ENCODE measurements at places on chromosomes 13 and 19.

GRCh38 chr13:76976929-76977328 is 15.0 kb upstream of the CLN5 start:
- DNase-seq: no peak

GRCh38 chr13:38628554-38628953 is 58.3 kb upstream of the FREM2 start:
- no peak for DNase-seq

GRCh38 chr13:48501705-48502104 is 31.2 kb downstream of the RCBTB2 start:
- no peak for DNase-seq

GRCh38 chr19:38183251-38183897 is 40.6 kb downstream of the DPF1 start:
- DNase-seq: no peak

GRCh38 chr13:46402178-46402577 is 15.1 kb upstream of the RUBCNL start:
- DNase-seq: no peak

- DNase-seq: no peak
These were observed 30.8 kb downstream of the SOX1 start for GRCh38 chr13:112097770-112098169.

DNA sequence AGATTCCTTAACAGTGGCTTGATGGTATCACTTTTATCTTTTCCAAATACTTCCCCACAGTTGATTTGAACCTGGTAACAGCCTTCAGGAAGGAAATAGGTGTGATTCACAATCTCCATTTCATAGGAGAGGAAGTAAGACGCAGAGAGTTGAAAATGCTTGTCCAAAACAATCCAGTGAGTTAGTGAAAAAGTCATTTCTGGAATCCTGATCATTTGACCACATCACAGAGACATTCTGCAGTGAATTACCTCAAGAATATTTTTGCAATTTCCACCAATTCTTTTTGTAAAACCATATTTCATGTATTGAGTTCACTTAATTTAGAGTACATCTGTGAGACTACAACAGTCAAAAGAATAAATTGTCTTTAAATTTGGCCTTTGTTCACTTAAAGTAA is 292.8 kb downstream of the DCLK1 start:
- DNase-seq: no peak

GRCh38 chr19:11435833-11436313 is 438 bp downstream of the PRKCSH start:
- no peak for DNase-seq

- DNase-seq: no peak
These were observed 67.8 kb downstream of the RXFP2 start for GRCh38 chr13:31807090-31807541.

DNA sequence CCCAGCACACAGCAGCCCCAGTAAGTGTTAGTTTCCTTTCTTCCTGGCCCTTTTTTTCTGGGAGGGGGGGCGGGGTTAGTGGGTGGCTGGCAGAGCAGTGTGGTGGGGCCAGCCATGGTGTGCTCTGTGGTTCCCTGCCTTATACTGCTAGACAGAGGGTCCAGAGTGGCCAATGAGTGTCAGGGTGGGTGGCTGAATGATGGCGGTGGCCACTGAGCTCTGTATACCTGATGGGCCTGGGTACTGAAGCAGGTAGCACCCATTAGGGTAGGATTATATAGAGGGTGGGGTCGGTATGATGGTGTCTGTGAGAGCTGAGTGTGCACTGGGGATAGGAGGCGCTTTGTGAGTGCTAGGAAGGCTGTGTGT is 13.8 kb downstream of the CIC start:
- DNase-seq: no peak

DNA sequence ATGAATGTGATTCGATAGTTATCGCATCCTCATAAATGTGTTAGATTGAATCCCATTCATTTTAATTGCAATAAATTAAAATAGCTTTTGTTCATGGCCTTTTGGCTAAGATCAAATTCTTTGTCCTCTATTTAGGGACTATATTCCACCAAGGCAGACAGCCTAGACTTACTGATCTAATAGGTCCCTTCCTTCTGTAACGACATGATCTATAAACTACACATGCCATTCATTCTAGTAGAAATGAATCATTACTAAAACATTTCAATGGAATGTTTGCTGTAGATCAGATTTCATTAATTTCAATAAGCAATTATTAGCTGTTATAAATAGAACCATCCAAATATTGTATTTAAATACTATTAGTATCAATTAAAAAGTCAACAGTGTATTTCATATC is 526.6 kb upstream of the KLHL1 start:
- no peak for DNase-seq

DNA sequence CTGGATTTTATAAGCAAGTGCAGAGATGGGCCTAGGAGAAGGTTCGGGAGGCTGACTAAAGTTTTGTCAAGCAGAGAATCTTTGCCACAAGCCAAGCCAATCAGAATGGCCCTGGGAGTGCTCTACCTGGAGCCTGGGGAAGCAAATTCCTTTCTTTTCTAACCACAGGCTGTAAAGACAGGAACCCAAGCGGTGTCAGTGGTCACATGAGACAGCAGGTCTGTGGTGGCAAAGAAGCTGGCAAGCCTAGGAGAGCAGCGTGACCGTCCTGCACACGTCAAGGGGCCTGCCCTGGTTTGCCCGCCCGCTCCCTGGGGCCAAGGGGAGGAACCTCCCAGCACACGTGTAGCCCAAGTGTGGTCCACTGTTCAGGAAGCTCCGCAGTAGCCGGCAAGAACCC is 90.8 kb downstream of the IPO5 start:
- DNase-seq: no peak

DNA sequence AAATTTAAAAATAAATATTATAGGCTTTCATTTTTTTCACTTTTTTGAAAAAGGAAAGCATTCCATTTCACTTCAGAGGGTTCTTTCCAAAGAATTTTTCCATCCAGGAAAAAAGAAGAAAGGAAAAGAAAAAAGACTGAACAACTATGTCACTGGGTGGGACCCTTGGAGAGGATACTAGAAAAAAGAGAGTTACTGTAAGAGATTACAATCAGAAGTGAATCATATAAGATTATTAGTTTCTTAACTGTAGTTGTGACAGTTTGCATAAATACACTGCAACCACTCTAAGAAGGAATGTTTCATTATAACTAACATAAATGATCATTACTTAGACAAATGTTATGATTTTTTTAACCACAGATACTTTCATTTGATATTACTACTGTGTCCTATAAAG is 87.8 kb downstream of the KLF12 start:
- no peak for DNase-seq

DNA sequence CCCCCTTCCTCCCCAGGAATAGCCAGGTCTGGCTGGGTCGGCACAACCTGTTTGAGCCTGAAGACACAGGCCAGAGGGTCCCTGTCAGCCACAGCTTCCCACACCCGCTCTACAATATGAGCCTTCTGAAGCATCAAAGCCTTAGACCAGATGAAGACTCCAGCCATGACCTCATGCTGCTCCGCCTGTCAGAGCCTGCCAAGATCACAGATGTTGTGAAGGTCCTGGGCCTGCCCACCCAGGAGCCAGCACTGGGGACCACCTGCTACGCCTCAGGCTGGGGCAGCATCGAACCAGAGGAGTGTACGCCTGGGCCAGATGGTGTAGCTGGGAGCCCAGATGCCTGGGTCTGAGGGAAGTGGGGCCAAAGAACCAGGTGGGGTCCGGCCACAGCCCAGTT is 3.2 kb downstream of the KLK2 start:
- no peak for DNase-seq

DNA sequence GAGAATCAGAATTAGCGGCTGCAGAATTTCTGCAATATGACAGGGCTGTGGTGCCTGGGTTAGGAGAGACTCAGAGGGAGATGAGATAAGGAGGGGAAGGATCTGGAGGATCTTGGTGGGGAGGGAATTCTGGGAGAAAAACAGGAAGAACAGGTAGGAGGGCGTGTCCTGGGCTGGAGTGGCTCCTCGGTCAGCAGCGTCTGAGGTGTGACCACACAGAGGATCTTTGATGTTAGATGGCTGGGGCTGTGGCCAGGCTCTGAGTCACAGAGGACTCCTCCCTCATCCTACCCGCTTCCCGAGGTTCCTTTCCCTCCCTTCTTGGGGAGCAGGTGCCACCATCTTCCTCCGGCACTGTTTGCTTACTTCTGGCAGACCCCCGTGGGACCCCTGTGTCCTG is 6.4 kb upstream of the KLK6 start:
- no peak for DNase-seq

- DNase-seq: no peak
These were observed 2.2 kb downstream of the ABCC4 start for GRCh38 chr13:95298971-95299621.

- DNase-seq: no peak
These were observed 9.9 kb downstream of the KANK3 start for GRCh38 chr19:8332976-8333766.

DNA sequence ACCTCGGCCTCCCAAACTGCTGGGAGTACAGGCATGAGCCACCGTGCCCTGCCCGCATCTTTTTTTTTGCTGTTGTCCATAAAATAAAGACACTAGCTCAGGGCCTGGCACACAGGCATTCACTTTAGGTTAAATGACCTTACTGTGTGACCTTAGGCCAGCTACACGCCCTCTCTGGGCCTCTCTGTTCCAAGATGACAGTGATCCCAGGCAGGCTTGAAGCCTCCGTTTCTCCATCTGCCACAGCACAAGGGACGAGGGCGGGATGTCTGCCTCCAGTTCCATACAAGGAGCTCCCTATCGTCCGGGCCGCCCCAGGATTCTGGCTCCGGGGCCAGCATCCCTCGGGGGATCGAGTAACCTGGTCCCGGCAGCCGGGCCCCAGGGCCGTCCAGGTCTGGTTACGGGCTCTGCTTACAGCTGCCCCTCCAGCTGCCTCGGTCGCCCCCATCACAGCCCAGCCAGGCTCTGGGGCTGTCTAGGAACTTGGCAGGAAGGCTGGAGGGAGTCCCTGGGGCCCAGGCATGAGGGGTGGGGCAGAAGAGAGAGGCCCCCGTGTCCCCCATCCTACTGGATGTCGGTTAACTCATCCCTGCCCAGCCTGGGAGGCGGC is 11.9 kb upstream of the SEMA6B start:
- no peak for DNase-seq

GRCh38 chr13:90293793-90294361 is 1053.6 kb upstream of the MIR17HG start:
- DNase-seq: no peak

DNA sequence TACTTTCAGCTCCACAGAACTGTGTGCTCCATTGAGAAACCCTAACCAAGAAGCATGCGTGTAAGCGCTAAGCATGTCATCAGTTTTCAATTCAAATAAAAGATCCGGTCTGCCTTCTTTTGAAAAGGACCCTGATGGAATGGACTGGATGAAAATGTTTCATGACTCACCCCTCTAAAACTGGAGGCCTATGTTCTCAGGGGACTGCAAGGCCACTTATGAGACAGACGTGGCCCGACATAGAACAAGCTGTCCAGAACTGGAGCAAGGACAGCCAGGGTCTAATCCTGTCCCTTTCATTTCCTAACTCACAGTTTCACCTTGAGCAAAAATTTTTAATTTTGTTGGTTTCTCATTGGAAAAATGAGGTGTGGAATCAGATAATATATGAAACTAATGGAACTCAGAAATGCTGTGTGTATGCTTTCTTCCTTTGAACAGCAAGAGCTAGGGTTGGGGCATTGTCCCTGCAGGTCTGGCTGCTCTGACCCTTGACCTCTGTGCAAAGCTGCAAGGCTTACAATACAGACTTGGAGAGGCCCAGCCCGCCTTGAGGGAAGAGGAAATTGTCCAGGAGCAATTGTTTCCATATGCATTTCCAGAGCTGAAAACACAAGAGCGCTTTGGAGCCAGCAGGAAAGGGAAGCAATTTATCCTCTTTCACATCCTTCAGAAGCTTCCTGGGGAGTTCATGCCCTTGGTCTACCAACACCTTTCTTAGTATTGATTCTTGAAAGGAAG is 553.4 kb upstream of the KLF12 start:
- no peak for DNase-seq

DNA sequence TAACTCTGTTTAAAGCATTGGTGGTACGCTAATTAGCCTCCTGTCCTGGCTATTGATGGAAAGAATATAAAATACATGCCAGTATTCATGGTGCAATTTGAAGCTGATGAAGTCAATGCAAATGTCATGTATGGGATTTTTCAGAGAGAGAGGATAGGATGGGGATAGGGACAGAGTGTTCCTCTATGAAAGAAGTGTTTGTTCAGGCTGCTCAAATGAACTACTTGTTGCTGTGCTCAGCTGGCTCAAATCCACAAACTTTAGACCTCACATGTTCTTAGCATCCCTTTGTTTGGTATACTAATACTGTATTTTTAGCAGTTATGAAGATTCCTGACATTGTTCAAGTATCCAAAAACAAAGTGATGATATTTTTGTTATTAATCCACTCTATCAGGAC is 116.5 kb downstream of the SLITRK1 start:
- DNase-seq: no peak

DNA sequence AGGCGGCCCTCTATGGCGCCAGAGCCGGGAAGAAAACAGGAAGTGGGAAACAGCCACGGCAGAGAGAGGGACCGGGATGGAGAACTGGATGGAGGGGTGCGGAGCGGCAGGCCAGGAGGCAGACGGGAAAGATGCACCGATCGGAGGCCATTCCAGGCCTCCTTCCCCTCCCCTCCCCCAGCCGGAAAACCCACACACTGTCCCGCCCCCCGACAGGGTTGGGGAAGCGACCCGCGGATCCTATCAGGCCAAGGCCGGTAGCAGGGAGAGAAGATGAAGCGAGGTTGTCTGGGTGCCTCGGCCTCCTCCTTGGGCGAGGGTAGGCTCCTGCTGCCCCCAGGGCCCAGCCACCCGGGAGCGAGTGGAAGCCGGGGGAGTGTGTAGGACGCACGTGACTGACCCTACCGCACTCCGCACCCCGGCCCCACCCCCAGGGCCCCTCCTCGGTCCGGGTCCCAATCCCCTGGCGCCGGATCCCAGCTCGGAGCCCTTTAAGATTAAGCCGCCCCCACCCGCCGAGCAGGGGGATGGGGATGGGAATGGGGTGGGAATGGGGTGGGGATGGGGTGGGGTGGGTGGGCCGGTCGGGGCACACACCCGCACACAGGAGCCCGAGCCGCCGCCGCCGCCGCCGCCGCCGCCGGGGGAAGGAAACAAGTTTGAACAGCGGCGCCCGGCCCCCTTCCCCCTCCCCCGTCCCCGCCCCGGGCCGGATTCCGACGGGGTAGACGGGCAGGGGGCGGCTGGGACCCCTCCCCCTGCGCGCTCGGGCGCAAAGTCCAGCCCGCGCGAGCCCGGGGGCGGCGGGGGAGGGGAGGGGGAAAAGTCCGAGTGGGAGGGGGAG is 1.5 kb downstream of the ERF start:
- DNase-seq: no peak

- DNase-seq: no peak
These were observed 1664.0 kb downstream of the EFNB2 start for GRCh38 chr13:104871456-104871855.

GRCh38 chr19:9793071-9793591 is 24.6 kb upstream of the ZNF846 start:
- DNase-seq: no peak

GRCh38 chr19:44955505-44956439 is 592 bp downstream of the CLPTM1 start:
- no peak for DNase-seq

- DNase-seq: no peak
These were observed 577.1 kb upstream of the PRR20A start for GRCh38 chr13:56563663-56564062.

- DNase-seq: no peak
These were observed 208.9 kb downstream of the DNAJC15 start for GRCh38 chr13:43232144-43232872.

GRCh38 chr13:49421391-49421790 is 22.5 kb downstream of the CAB39L start:
- peak; percentile 11 for DNase-seq

All from activated naive CD4-positive, alpha-beta T cell treated with anti-CD3 and anti-CD28 coated beads, Interleukin-2, amount 50 U/mL, for 72 hours (primary cell).